Articular chondrocyte of knee joint (primary cell): ENCODE measurements at places on chromosomes 7 and 10. TPM values are rescaled to one million over a fixed set of nuclear protein-coding genes. Genes with fewer than 3 reads are reported as not detected.

The SLIT1 gene
- total RNA-seq: under 0.01 TPM in 2 replicates

The TAS2R4 gene
- total RNA-seq: 2.4 and 3.8 TPM in 2 replicates

The MRC1 gene
- total RNA-seq: 0.26 and 0.76 TPM in 2 replicates

The WEE2 gene
- not detected in 2 replicates for total RNA-seq

The OR2A12 gene
- total RNA-seq: under 0.01 TPM in 1 of 2 replicates, not detected in the other

The PKD2L1 gene
- total RNA-seq: not detected in 2 replicates

The ADCYAP1R1 gene
- total RNA-seq: not detected in 2 replicates

The LIPK gene
- not detected in 2 replicates for total RNA-seq

The ELOVL3 gene
- 0.65 TPM in 2 replicates for total RNA-seq

The FBXO24 gene
- 0.13 and 0.43 TPM in 2 replicates for total RNA-seq

The UCMA gene
- not detected in 2 replicates for total RNA-seq

The SLC18A3 gene
- not detected in 2 replicates for total RNA-seq
